ENCODE measurements at places on chromosomes 13 and 19. TPM values are rescaled to one million over a fixed set of nuclear protein-coding genes. Genes with fewer than 3 reads are reported as not detected.
A peak's percentile ranks its signal among the peaks of the same experiment; 100 is the strongest.

DNA sequence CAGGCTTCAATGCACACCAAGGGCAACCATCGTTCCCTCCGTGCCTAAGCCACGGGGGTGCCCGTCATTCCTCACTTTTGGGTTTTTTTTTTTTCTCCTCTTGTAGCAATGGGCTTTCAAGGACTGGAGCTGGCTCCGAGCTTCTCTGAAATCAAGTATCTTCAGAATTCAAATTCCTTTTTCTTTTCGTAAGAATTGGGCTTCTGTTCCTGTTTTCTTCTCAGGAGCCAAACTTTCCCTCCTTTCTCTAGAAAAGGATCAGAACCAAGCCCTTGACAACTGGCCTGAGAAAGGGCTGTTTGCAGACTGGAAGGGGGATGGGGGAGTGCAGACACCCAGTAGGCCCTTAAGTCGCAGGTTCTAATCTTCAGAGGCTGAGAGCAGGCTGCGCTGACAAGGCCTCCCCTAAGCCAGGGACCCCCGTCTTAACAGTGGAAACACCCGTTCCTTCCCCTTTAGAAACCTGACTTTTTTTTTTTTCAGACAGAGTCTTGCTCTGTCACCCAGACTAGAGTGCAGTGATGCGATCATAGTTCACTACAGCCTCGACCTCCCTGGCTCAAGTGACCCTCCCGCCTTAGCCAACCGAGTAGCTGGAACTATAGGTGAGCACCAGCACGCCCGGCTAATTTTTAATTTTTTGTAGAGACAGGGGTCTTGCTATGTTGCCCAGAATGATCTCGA is 51.6 kb downstream of the RFX2 start:
- peak overlapping the region; percentile 94 for H3K27ac ChIP-seq
- no peaks in the 10 kb centered on the region for H3K36me3 ChIP-seq
- H3K4me1 ChIP-seq = peaks cover 33% of the 10 kb centered on the region
- no peak overlapping the region for H3K4me3 ChIP-seq
- no peak for DNase-seq

GRCh38 chr13:51682686-51683085 is 98.4 kb downstream of the WDFY2 start:
- no peaks in the 10 kb centered on the region for H3K27me3 ChIP-seq
- no peak overlapping the region for H3K27ac ChIP-seq
- DNase-seq = no peak

GRCh38 chr13:111253365-111253872 is 67.0 kb upstream of the TEX29 start:
- H3K4me3 ChIP-seq = no peak overlapping the region
- no peak for DNase-seq
- H3K36me3 ChIP-seq = no peaks in the 10 kb centered on the region
- no peak overlapping the region for H3K27ac ChIP-seq
- H3K27me3 ChIP-seq = no peaks in the 10 kb centered on the region

DNA sequence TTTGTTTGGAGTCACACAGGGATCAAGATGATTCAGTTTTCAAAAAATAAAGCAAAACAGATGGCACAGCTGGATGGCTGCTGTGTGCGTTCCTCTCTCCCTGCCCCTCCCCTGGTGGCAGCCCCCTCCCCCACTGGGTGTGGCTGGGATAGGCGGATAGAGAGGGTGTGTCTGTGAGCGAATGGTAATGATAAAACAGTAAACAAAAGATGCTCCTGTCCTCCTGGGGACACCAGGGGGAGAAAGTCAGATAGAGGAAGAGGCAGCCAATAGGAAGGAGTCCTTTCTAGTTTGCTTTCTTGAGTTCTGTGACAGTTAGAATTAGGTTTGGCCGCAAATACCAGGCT is 6.5 kb downstream of the TMEM255B start:
- no peak overlapping the region for H3K27ac ChIP-seq
- no peak overlapping the region for H3K4me3 ChIP-seq
- no peaks in the 10 kb centered on the region for H3K36me3 ChIP-seq
- H3K27me3 ChIP-seq = no peaks in the 10 kb centered on the region
- H3K4me1 ChIP-seq = no peaks in the 10 kb centered on the region

- DNase-seq = no peak
- H3K4me1 ChIP-seq = no peaks in the 10 kb centered on the region
- no peak overlapping the region for H3K27ac ChIP-seq
- no peak overlapping the region for H3K4me3 ChIP-seq
Observed at GRCh38 chr19:39737351-39737750, 478 bp downstream of the CLC start.

- no peak for DNase-seq
- no peak overlapping the region for H3K27ac ChIP-seq
- no peak overlapping the region for H3K4me3 ChIP-seq
- no peaks in the 10 kb centered on the region for H3K4me1 ChIP-seq
- H3K36me3 ChIP-seq = no peaks in the 10 kb centered on the region
Observed at GRCh38 chr19:2394442-2395292, 32.7 kb downstream of the TIMM13 start.

GRCh38 chr13:29847501-29847983 is 2.9 kb downstream of the UBL3 start:
- DNase-seq = no peak
- H3K36me3 ChIP-seq = no peaks in the 10 kb centered on the region
- H3K27ac ChIP-seq = peak overlapping the region; percentile 32

DNA sequence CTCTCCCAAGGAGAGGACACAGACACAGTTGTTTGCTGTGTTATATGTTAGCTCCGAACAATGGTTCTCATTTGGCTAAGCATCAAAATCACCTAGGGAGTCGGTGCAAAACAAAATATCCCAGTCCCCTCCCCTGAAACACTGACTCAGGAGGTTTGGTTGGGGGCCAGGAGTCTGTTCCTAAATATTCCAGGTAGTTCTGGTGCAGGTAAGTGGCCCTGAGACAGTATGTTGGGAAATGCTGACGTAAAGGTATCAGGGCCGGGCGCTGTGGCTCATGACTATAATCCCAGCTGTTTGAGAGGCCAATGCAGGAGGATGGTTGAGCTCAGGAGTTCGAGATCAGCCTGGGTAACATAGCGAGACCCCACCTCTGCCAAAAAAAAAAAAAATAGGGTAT is 2.3 kb upstream of the MAP2K7 start:
- H3K27ac ChIP-seq = no peak overlapping the region
- no peaks in the 10 kb centered on the region for H3K27me3 ChIP-seq
- DNase-seq = no peak
- H3K4me1 ChIP-seq = peaks cover 13% of the 10 kb centered on the region
- no peak overlapping the region for H3K4me3 ChIP-seq

- H3K4me1 ChIP-seq = peaks cover 1% of the 10 kb centered on the region
- no peaks in the 10 kb centered on the region for H3K27me3 ChIP-seq
- H3K27ac ChIP-seq = no peak overlapping the region
- DNase-seq = no peak
Observed at GRCh38 chr13:113305208-113305607, 8.2 kb downstream of the LAMP1 start.

- no peak overlapping the region for H3K27ac ChIP-seq
- H3K27me3 ChIP-seq = no peaks in the 10 kb centered on the region
- H3K4me3 ChIP-seq = no peak overlapping the region
- no peaks in the 10 kb centered on the region for H3K4me1 ChIP-seq
- H3K36me3 ChIP-seq = no peaks in the 10 kb centered on the region
- DNase-seq = no peak
Observed at GRCh38 chr19:14809272-14810057, 25.5 kb downstream of the OR7A5 start.

DNA sequence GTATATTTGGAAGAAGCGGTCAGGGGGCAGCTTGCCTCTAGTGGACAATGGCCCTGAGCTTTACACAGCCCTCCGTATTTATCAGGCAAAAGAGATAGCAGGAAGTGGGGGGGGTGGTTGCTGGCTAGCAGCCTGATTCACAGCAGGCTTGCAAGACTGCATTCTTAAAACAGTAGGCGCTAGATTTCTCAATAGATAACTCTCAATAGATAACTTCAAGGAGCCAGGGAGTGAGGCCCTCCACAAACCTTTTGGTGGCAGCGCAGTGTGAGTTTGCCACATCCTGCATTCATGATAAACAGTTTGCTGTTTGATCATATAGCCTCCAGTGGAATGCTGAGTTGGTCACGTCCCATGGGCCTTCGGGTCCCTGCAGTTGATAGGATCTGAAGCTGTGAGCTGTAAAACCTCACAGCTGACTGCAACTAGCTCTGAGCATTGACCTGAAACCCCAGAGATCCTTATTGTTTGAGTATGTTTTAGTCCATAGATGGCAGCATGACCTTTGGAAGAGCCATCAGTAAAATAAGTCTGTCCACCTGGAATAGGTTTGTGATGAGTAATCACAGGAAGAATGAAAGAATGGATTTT is 12.2 kb downstream of the FPR3 start:
- no peaks in the 10 kb centered on the region for H3K36me3 ChIP-seq
- H3K4me3 ChIP-seq = no peak overlapping the region
- H3K27me3 ChIP-seq = no peaks in the 10 kb centered on the region
- peak; percentile 59 for DNase-seq
- no peak overlapping the region for H3K27ac ChIP-seq
- no peaks in the 10 kb centered on the region for H3K4me1 ChIP-seq

- no peaks in the 10 kb centered on the region for H3K27me3 ChIP-seq
- H3K4me1 ChIP-seq = peaks cover 8% of the 10 kb centered on the region
- H3K27ac ChIP-seq = no peak overlapping the region
- no peaks in the 10 kb centered on the region for H3K36me3 ChIP-seq
- no peak overlapping the region for H3K4me3 ChIP-seq
Observed at GRCh38 chr13:32530841-32531253, 7.7 kb downstream of the N4BP2L2 start.

GRCh38 chr13:46288570-46289259 is 77.0 kb downstream of the LRRC63 start:
- H3K27ac ChIP-seq = no peak overlapping the region
- no peaks in the 10 kb centered on the region for H3K27me3 ChIP-seq
- no peaks in the 10 kb centered on the region for H3K4me1 ChIP-seq
- no peaks in the 10 kb centered on the region for H3K36me3 ChIP-seq
- H3K4me3 ChIP-seq = no peak overlapping the region

GRCh38 chr19:55173714-55174409 is 6.2 kb downstream of the SYT5 start:
- peaks cover 3% of the 10 kb centered on the region for H3K4me1 ChIP-seq
- DNase-seq = no peak

DNA sequence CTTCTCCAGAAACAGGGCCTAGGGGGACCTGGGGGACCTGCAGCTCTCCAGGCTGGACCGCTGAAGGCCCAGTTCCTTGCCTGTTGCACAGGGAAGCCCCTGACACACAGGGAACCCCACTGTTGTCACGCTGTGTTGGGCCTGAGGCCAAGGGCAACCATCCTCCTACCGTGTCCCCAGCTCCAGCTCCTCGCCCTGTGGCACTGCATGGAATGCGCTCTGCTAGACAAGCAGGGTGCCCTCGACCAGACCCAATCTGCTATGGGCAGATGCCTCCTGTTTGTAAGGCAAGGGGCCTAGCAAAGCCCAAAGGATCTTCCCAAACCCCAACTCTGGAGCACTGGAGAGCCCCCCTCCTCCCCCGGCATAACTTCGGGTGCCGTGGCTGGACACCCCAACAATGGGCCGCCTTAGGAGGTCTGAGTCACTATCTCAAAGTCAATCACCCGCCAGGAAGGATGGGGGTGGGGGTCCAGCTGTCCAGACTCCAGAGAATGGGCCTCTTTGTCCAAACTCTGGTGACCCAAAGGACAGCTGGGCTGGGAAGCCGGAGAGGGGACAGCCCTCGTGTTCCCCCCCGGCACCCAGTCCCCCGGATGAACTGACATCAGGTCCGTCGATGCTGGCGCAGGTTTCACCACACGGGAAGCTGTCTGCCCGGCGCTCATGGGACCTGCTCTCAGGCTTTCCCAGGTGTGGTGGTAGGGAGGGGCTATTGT is 3.7 kb downstream of the BRSK1 start:
- DNase-seq = no peak
- H3K4me1 ChIP-seq = peaks cover 2% of the 10 kb centered on the region
- no peaks in the 10 kb centered on the region for H3K27me3 ChIP-seq
- no peak overlapping the region for H3K4me3 ChIP-seq
- H3K27ac ChIP-seq = no peak overlapping the region

GRCh38 chr19:49639401-49640112 is 386 bp downstream of the RRAS start:
- peak; percentile 67 for DNase-seq
- H3K4me1 ChIP-seq = peaks cover 12% of the 10 kb centered on the region
- H3K27me3 ChIP-seq = no peaks in the 10 kb centered on the region
- H3K36me3 ChIP-seq = no peaks in the 10 kb centered on the region
- H3K27ac ChIP-seq = peak overlapping the region; percentile 98

DNA sequence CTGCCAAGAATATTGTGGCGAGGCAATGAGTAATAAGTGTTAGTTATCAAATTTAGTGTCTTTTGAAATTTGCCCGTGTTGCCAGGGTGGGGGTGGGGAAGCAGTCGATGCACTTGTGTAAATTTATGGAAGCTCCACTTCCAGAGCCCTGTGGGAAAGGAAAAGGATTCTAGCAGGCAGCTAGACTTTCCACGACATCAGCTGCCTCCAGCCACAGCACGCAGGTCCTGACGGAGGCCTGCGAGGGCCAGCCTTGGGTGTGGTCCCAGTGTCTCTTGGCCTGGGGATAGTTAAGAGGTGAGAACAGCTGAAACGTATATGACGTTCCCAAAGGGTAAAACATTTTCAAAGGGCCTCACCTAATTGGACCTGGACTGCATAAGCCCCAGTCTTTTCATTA is 433.0 kb downstream of the TSHZ3 start:
- H3K4me1 ChIP-seq = no peaks in the 10 kb centered on the region
- H3K27ac ChIP-seq = no peak overlapping the region

GRCh38 chr13:110445722-110446574 is 115.6 kb downstream of the RAB20 start:
- H3K4me1 ChIP-seq = peaks cover 4% of the 10 kb centered on the region
- H3K4me3 ChIP-seq = no peak overlapping the region

- no peak overlapping the region for H3K27ac ChIP-seq
- H3K36me3 ChIP-seq = no peaks in the 10 kb centered on the region
- no peak overlapping the region for H3K4me3 ChIP-seq
Observed at GRCh38 chr19:43623889-43624670, 4.7 kb upstream of the ZNF428 start.

C2CD4C gene
- 2.3 TPM for total RNA-seq

CHST8 gene
- total RNA-seq = 0.98 TPM

PSG6 gene
- not detected for total RNA-seq

C19orf85 gene
- not detected for total RNA-seq

SBSN gene
- total RNA-seq = not detected

MYH14 gene
- total RNA-seq = 10.2 TPM

COX6B2 gene
- 1.5 TPM for total RNA-seq

KCNN1 gene
- 0.47 TPM for total RNA-seq

ALOX5AP gene
- 3.3 TPM for total RNA-seq

AMER2 gene
- 0.05 TPM for total RNA-seq

KIR3DL1 gene
- total RNA-seq = not detected

HAUS8 gene
- 4.3 TPM for total RNA-seq

RASL11A gene
- total RNA-seq = 36.3 TPM

Measured in ovary (tissue), 10 donors.